ENCODE measurements at places on chromosomes 2 and 18.

GRCh38 chr2:219559156-219559915 is 12.0 kb downstream of the OBSL1 start:
- DNase-seq = peak; percentile 40

GRCh38 chr2:199760574-199760973 is 90.4 kb downstream of the FTCDNL1 start:
- no peak for DNase-seq

DNA sequence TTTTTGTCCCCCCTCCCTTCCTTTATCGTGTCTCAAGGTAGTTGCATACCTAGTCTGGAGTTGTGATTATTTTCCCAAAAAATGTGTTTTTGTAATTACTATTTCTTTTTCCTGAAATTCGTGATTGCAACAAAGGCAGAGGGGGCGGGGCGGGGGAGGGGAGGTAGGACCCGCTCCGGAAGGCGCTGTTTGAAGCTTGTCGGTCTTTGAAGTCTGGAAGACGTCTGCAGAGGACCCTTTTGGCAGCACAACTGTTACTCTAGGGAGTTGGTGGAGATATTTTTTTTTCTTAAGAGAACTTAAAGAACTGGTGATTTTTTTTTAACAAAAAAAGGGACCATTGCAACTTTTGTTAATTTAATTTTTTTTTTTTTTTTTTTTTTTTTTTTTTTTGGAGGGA is 2.1 kb downstream of the SOX11 start:
- DNase-seq = no peak

- peak; percentile 58 for DNase-seq
Measured at GRCh38 chr18:40874233-40874632, 1080.8 kb upstream of the PIK3C3 start.

DNA sequence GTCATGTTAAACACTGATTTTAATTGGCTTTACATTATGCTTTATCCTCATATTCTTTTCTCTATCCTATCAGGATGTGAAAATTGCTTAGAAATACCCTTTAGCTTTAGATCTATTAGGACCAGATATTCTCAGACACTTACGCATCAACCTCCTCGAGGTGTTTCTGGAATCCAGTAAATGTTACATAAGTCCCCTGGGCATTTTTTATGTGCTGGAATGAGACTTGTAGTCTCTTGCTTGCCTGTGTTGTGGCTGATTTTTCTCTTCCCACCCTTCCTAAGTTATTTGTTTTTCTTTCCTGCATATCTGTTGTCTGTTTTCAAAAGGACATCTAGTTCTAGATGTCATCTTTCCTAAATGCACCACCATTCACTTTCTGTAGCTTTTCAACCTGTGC is 197.1 kb downstream of the CCDC85A start:
- DNase-seq = no peak

DNA sequence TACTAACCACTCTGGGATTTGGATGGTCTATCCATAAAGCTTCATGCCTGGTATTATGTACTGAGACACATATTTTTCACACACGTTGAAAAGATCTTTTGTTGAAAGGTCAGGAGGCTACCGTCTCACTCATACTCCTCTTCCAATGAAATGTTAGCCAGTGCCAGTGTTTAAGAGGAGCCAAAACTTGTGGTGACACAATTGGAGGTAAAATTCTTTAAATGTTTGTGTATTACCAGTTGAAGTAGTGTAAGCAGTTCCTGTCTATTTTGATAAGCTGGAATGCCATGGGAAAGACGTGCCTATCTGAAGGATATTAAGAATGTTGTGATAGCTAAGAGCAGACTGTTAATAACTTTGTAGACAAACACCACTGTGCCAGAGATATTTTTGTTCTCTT is 32.1 kb downstream of the MARCHF7 start:
- no peak for DNase-seq

DNA sequence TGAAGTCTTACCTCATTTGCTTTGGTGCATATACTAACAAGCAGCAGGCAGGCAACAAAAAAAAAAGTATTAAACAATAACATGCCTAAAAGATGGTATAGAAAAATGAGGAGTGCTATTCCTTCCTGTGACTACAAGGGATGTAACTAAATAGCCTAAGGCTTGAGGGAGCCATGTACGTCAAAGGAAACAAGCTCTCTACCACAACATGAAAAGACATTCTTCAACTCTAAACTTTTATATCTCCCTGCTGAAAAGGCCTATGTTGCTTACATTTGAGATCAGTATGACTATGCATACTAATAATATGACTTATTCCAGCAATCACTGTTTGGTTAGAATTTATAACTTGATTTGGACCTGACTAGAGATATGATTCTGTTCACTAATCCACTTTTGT is 347.9 kb downstream of the ADCYAP1 start:
- no peak for DNase-seq

Measured in GM23248 (cell line).